Non-pigmented ciliary epithelial cell (primary cell): ENCODE measurements at places on chromosomes 2 and 18.

- no peak for DNase-seq
Measured at GRCh38 chr2:218006741-218007140, 3.9 kb upstream of the TNS1 start.

GRCh38 chr2:188382107-188382506, 90.4 kb downstream of the GULP1 start:
- no peak for DNase-seq

DNA sequence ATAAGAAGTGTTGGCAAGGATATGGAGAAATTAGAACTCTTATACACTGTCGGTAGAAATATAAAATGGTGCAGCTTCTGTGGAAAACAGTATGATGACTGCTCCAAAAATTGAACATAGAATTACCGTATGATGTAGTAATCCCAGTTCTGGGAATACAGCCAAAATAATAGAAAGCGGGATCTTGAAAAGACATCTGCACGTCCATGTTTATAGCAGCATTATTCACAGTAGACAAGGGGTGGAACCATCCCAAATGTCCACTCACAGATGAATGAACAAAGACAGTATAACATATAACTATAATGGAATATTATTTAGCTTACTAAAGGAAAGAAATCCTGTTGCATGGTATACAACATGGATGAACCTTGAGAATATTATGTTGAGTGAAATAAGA, 257.7 kb downstream of the TDRD15 start:
- no peak for DNase-seq

DNA sequence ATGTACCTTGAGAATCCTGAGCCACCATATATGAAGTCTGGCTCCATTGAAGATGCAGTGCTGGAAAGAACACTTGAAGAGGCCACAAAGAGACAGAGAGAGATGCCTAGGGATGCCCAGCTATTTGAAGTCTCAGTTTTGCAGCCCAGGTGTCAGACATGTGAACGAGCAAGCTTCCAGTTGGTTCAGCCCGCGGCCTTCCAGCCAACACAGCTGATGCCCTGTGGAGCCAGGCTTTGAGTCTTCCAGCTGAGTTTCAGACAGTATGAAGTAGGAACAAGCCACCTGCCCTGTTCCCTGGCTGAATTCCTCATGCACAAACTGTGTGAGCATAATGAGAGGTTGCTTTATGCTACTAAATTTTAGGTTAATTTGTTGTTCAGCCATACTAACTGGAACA, 108.8 kb downstream of the SPHKAP start:
- DNase-seq = no peak

- no peak for DNase-seq
Measured at GRCh38 chr2:227817336-227817735, 3.7 kb downstream of the CCL20 start.

GRCh38 chr2:43653506-43653905, 16.4 kb downstream of the PLEKHH2 start:
- DNase-seq = no peak

DNA sequence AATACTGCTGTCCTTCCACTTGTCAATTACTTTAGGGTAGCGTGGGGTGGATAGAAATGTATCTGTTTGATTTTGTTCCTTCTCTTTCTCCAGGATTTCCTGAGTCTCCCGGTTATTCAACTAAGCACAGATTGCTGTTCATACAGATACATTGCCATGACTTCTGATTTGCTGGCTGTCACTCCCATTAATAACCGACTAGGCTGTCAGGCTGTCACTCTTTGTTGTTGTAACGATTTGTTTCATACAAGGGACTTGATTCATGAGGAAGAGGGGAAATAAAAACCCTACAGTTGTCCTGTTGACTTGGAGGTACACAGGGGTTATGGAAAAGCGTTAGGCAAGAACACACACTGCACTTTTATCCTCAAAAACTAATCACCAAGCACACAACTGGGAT, 302.7 kb upstream of the SMIM21 start:
- no peak for DNase-seq

DNA sequence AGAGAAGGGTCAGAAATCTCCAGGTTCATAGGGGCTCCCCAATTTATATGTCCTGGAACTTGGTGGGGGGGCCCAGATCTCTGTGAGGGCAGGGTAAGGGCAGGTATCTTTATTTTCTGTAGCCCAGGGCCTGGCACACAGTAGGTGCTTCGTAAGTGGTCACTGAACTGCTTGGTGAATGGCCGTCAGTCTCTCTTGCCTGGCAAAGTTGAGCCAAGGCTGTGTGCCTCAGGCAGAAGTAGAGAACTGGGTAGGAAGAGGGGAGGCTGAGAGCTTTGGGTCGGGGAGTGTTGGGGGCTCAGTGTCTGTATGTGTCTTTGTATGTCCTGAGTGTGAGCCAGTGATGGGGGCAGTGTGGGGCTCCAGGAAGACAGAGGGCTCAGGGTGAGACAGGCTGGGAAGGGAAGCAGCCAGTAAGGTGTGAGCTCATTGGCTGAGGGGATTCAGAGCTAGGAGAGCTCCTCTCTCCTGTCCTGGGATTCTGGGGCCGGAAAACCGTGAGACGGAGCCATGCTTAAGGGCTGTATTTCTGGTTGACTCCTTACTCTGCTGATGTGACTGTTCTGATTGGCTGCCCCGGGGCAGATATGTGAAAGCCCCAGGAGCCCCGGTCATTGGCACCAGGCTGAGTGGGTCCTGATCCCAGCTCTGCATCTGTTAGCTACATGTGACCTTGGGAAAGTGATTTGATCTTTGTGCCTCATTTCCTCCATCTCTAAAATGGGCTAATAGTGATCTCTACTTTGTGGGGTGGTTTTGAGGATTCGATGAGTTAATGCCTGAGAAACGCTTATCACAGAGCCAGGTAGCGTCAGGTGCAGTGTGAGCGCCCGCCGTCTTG, 30.3 kb downstream of the STEAP3 start:
- no peak for DNase-seq

- DNase-seq = no peak
Measured at GRCh38 chr2:25268139-25268538, 73.6 kb downstream of the DNMT3A start.

- DNase-seq = no peak
Measured at GRCh38 chr2:45072064-45072861, 63.0 kb upstream of the SIX2 start.

- DNase-seq = no peak
Measured at GRCh38 chr2:23707096-23707495, 219.8 kb downstream of the ATAD2B start.

DNA sequence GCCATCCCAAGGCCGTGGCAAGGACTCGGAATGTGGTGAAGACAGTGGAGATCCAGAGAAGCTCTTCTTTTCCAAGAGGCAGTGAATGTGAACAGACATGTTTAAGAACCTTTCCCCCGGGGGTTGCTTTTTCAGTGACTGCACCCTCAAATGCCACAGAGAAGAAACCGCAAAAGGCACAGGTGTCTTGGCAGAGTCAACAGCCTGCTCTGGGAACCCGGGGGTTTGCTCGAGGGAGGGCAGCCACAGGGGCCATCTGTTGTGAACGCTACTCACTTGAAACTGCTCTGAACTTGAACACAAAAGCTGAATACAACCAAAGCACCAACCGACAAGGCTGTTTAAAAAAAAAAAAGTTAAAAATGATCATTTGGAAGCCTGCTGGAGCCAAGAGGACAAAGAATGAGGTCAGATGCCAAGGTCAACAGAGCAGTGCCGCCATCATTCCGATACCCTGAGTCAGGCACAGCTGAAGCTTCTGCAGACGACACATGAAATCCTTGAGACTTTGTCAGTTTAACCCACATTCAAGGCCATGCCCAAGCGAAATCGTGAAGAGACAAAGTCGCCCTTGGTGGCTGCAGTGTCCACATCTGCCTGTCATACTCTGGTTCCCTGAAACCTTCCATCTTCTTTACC, 47.4 kb downstream of the PSMG2 start:
- no peak for DNase-seq

- DNase-seq = no peak
Measured at GRCh38 chr18:54717673-54718407, 110.4 kb upstream of the RAB27B start.

- no peak for DNase-seq
Measured at GRCh38 chr2:188046437-188046836, 245.2 kb upstream of the GULP1 start.

DNA sequence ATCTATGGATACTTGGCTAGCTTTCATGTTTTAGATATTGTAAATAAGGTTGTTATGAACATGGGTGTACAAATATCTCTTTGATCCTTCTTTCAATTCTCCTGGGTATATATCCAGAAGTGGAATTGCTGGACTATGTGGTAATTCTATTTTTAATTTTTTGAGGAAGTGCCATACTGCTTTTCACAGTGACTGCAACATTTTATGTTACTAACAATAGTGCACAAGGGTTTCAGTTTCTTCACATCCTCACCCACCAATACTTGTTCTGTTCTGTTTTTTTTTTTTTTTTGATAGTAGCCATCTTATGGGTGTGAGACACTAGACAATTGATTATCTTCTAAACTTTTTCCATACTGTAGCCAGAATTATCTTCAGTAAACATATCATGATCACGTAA, 17.3 kb upstream of the NEUROD1 start:
- DNase-seq = no peak

- DNase-seq = peak; percentile 63
Measured at GRCh38 chr2:157056200-157056676, 201.3 kb upstream of the GALNT5 start.

DNA sequence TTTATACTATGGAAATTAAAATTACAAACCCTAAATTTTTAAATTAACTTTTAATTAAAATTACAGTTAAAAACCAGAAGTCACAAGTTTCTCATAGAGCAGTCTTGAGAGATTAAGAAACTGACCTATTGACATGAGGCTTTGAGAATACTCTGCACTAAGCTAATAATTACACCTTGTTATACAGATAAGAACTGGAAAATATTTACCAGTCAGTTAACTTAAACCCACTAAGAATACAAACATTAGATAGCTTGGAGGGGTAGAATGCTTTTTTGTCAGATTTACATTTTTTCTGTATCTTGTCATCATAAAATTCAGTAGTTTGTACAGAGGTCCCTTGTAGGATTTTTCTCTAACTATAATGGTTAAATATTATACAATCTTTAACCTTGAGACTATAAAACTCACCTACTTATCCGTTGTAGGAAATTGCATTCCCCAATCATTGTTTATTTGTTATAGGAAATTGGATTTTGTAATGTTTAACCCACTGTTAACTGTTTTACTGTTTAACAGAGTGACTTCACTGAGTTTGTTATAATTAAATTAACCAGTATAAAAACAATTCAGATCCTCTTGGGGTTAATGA, 219.7 kb upstream of the PKDCC start:
- no peak for DNase-seq

DNA sequence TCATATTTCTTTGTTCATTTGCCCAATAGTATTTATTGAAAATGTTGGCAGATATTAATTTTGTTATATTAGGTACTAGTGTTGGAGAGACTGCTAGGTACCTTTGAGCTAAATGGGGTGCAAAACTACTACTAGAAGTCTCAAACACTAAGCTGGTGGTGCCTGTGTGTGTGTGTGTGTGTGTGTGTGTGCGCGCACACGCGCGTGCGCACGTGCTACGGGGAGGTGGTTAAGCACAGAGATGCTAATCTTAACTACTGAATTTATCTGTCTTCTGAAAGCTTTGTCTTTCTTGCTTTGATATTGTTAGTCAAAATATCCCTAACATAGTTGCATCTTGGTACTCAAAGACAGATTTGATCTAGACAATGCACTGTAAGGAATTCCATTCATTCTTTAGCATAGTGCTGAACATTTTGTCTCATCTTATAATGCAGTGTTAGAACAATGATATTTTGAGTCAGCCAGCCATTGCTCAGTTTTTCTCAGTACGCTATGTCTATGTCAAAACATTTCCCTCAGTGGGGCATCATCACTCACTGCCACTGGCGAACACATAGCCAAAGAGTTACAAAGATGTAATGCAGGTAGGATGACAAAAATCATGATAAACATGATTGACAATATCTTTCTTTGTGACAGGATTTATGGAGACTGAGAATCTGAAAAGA, 396.0 kb upstream of the RGPD4 start:
- DNase-seq = no peak

GRCh38 chr2:177322801-177323261, 58.3 kb upstream of the NFE2L2 start:
- no peak for DNase-seq
